RPMI7951 (cell line): ENCODE measurements at places on chromosomes 11 and 22. TPM values are rescaled to one million over a fixed set of nuclear protein-coding genes. Genes with fewer than 3 reads are reported as not detected.

The TMEM86A gene
- 0.12 and 0.49 TPM in 2 replicates for total RNA-seq

The ART1 gene
- not detected in 2 replicates for total RNA-seq

The SLC37A2 gene
- 153 and 174 TPM in 2 replicates for total RNA-seq

The SGSM1 gene
- not detected in 2 replicates for total RNA-seq

The RASL10A gene
- total RNA-seq: 0.24 TPM in 1 of 2 replicates, not detected in the other

The MRGPRE gene
- not detected in 2 replicates for total RNA-seq

The RHOD gene
- 3.1 and 3.9 TPM in 2 replicates for total RNA-seq

The OR56B4 gene
- not detected in 2 replicates for total RNA-seq

The PARVG gene
- total RNA-seq: 0.48 and 0.78 TPM in 2 replicates

The HEPHL1 gene
- 0.10 TPM in 1 of 2 replicates, not detected in the other for total RNA-seq

The C22orf15 gene
- total RNA-seq: not detected in 2 replicates

The CRYBB2 gene
- not detected in 2 replicates for total RNA-seq

The MFRP gene
- total RNA-seq: not detected in 2 replicates

The BAIAP2L2 gene
- 5.0 and 9.7 TPM in 2 replicates for total RNA-seq

The RIMBP3B gene
- total RNA-seq: 0.20 TPM in 1 of 2 replicates, not detected in the other

DNA sequence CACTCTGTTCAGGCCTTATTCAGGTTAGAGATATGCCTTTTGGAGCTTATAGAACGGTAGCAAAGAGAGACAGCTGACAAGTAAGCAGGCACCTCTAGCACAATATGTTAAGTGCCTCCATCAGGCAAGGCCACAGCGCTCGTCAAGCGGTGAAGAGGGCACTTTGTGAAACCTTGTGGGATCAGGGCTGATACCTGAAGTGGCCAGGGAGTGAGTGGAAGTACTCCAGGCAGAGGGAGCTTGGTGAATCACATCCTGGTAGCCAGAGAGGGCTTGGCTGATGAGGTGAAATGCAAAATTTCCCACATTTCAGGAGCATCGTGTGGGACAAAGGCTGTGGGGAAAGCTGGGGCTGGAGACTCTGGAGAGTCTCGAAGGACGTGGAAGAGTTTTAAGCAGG, 87.4 kb downstream of the PKNOX2 start:
- no peak for DNase-seq

DNA sequence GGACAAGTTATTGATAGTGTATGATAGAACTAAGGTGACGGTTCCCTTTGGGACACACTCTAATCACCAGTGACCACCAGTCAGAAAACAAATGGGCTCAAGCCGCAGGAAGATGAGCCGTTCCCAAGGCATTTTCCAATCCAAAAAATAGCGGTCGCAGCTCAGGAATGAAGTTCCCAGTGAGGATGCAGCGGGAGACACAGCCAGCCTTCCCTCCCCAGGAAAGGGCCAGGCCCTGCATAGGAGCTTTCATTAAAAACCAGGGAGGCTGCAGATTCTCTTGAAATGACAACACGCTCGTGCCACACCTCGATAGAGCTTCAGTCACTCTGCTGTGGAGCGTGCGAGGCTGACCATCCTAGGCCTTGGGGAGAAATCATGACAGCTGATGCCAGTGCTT, 65.8 kb upstream of the WNT7B start:
- DNase-seq: no peak

DNA sequence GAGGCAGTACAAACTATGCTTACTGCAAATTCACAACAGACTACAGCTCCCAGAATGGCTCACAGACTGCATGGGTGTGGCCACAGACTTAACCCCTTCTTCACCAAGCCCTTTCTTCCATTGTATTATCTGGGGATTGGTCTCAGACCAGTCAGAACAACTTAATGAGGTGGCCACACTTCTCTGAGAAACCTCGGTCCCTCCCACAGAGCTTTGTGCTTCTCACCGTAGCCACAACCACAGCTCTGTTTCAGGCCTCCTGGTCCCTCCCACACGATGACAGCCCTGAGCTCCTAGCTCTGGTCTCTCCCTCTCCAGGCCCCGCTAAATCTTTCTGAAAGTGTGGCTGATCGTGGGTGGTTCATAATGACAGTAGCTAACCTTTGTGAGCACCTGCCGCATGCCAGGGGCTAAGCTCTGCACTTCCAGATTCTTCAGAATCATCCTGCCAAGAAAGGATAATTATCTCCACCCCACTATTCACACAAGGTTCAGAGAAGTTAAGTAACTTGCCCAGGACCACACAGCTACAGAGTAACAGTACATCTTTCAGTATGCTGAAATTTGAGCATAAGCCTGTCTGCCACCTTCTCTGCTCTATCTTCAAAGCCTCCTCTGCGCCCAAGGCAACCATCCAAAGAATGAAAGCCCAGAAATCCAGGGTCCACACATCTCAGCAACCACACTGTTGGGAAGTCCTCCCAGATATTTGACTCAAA, 5.4 kb downstream of the PDE2A start:
- no peak for DNase-seq

GRCh38 chr11:88179971-88180629, 4.9 kb upstream of the RAB38 start:
- no peak for DNase-seq

DNA sequence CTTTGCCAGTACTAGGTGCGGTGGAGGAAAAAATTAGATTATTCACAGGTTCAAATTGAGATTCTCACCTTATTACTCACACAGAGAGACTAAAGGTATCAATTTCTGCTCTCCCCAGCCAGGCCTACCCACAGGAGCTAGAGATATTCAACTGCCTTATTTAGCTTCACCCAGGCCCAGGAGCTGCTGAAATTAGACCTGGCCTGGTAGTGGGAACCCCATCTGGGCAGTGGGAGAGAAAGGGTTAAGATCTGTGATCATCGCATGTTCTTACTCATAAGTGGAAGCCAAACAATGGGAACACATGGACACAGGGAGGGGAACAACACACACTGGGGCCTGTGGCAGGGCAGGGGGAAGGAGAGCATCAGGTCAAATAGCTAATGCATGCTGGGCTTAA, 20.9 kb upstream of the MICAL2 start:
- no peak for DNase-seq

- DNase-seq: no peak
These were observed 244.9 kb downstream of the CASP12 start for GRCh38 chr11:104653407-104653806.

- DNase-seq: no peak
These were observed 5.4 kb downstream of the SLC35E4 start for GRCh38 chr22:30640839-30641430.

GRCh38 chr11:92644595-92645445, 324.6 kb upstream of the MTNR1B start:
- no peak for DNase-seq

- DNase-seq: no peak
These were observed 52.4 kb downstream of the RTN4R start for GRCh38 chr22:20215742-20216141.

- DNase-seq: no peak
These were observed 21.8 kb downstream of the NUMA1 start for GRCh38 chr11:72058416-72059034.

- DNase-seq: no peak
These were observed 170.2 kb upstream of the MTMR2 start for GRCh38 chr11:96094156-96094555.

GRCh38 chr11:102807921-102808320, 10.0 kb upstream of the MMP1 start:
- DNase-seq: no peak

- peak; percentile 62 for DNase-seq
These were observed 460 bp downstream of the ZC3H12C start for GRCh38 chr11:110093407-110094297.

GRCh38 chr11:114883472-114883871, 205.1 kb downstream of the NXPE2 start:
- no peak for DNase-seq

GRCh38 chr11:1029051-1029450, 7.5 kb downstream of the MUC6 start:
- no peak for DNase-seq

- no peak for DNase-seq
These were observed 7.4 kb downstream of the SCARF2 start for GRCh38 chr22:20430101-20430719.

GRCh38 chr11:17479284-17480214, 2.9 kb upstream of the ABCC8 start:
- DNase-seq: peak; percentile 20

GRCh38 chr22:49632199-49633009, 195.3 kb downstream of the BRD1 start:
- peak; percentile 24 for DNase-seq

- DNase-seq: no peak
These were observed 51.6 kb upstream of the BARX2 start for GRCh38 chr11:129323896-129324502.

GRCh38 chr11:120184371-120184945, 26.4 kb upstream of the OAF start:
- no peak for DNase-seq

DNA sequence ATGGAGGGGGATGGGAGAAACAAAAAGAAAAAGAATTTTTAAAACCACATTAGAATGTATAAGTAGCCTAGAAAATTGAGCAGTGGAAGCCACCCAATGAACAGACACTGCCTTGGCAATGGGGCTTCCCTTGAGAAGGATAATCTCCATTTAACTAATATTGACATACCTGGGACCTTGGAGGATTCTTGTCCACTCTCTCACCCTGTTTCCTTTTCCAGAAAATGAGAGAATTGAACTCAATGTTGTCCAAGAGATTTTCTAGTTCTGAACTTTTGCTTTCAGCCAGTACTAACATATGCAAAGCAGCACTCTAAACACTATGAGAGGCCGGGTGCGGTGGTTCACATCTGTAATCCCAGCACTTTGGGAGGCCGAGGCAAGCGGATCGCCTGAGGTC, 524 bp downstream of the MS4A8 start:
- no peak for DNase-seq

DNA sequence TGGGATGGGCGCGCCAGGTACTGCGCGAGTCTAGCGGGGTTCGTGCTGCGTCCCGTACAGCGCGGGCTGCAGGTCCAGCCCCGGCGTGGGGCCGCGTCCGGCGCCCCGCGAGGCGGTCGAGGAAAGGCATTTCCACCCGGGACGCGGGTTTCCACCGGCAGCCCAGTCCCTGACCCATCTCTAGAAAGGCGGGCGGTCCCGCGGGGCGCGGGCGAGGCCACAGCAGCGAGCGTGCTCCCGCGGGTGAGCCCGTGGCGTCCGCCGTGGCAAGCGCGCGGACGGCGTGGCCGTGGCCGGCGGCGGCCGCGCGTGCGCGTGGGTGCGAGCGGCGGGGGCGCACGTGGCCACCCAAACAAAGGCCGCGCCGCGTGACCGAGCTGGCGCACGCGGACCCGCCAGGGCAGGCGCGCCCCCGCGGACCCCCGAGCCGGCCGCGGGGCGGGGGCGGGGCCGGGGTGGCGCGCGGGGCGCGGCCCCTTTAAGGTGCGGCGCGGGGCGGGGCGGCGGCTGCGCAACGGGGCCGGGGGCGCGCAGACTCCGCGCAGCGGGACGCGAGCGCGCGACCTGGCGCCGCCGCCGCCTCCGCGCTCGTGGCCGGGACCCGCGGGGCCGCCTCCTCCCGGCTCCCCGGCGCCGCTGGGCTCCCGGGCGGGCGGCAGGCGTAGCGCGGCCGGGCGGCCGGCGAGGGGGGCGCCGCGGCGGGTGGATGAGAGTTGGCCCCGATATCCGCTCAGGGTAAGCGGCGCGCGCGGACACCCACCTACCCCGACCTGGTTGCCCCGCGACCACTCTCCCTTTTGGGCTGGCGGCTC, 39.3 kb upstream of the CELSR1 start:
- DNase-seq: peak; percentile 56

- DNase-seq: no peak
These were observed 174.2 kb downstream of the BUD13 start for GRCh38 chr11:116598556-116598955.

- no peak for DNase-seq
These were observed 6.2 kb upstream of the ANKRD13D start for GRCh38 chr11:67282876-67283371.

- DNase-seq: peak; percentile 25
These were observed 536 bp downstream of the YWHAH start for GRCh38 chr22:31944700-31945442.

DNA sequence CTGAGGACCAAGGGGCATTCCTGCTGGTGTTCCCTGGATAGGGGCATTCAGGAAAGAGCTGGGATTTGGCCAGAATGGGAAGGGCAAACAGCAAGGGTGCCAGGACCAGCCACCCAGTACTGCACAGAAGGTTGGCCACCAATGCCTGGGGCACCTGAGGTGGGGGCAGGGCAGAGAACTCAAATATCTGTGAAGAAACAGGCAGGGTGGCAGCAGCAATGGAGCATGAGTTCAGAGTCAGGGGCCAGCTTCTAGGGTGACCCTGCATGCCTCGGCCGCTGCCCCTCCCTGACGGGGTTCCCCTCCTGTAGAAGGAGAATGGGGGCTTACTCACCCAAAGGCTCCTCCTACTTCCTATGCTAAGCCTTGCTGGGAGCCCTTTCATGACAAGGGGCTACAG, 79.3 kb upstream of the SHANK2 start:
- no peak for DNase-seq

GRCh38 chr11:26942356-26942755, 51.6 kb upstream of the FIBIN start:
- DNase-seq: no peak

GRCh38 chr11:78311702-78312371, 105.8 kb downstream of the GAB2 start:
- DNase-seq: no peak

DNA sequence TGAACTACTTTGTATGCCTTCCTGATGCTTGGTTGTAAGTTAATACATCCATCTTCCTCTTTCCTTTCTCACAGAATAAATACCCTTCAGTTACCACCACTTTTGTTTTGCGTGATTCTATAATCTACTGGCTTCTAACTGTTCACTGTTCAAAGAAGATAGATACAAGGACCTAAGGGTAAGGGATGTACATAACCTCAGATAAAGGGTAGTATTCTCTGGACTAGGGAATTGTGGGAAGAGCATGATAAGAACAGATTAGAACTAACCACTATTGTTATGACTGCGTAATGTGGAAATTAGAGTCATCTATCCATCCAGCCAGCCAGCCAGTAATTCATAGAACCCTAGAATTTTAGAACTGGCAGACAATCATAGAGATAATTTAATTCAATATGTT, 36.4 kb downstream of the MAP6 start:
- DNase-seq: no peak

- DNase-seq: no peak
These were observed at the start of gene MS4A6E for GRCh38 chr11:60326955-60327354. MS4A6E (plus strand) TSS chr11:60327255; CDS start chr11:60334896, 7,641 bp downstream.

GRCh38 chr11:81104051-81104450, 1629.6 kb downstream of the FAM181B start:
- DNase-seq: no peak

GRCh38 chr22:46525389-46526243, 11.8 kb downstream of the CELSR1 start:
- no peak for DNase-seq

DNA sequence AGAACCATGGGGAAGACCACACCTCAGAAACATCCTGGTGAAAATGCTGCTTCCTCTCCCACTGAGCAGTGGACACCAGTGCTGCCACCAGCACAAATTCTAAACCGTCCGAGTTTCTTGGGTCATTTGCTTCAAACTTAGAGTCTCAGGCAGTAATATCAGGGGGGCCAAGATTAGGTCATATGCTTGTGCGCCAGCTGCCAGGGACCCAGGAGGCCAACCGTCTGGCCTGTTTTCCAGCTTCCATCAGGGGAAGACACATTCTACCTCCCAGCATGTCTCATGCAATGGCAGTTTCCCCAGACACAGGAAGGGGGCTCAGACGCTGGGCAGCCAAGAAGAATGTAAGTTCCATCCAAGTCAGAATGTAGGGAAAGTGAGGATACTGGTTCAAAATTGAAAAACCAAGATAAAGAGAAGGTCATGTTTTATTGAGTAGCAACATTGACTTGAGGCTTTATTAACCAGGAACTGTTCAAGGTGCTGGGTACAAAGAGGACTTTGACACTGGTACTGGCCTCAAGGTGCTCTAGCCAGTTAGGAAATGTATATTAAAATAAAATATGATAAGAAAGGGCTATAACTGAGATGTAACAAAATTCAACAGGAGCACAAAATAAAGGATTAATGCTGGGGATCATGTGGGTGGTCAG, 59.7 kb upstream of the EED start:
- no peak for DNase-seq
